ENCODE measurements at places on chromosomes 3 and 15. TPM values are rescaled to one million over a fixed set of nuclear protein-coding genes. Genes with fewer than 3 reads are reported as not detected.

Gene RAB6B
- not detected for total RNA-seq

Gene TBC1D23
- total RNA-seq: 100 TPM

Gene ARL6
- 6.6 TPM for total RNA-seq

Gene RTP1
- not detected for total RNA-seq

Gene CPNE9
- total RNA-seq: not detected

Gene PRR20G
- not detected for total RNA-seq

Gene LEKR1
- 0.58 TPM for total RNA-seq

Gene POTEB3
- total RNA-seq: not detected

Gene SERPINI2
- not detected for total RNA-seq

Gene RBP2
- total RNA-seq: not detected

Gene CLDN16
- 0.35 TPM for total RNA-seq

All from myometrial cell (primary cell).